ENCODE measurements at places on chromosomes 16 and 17.

DNA sequence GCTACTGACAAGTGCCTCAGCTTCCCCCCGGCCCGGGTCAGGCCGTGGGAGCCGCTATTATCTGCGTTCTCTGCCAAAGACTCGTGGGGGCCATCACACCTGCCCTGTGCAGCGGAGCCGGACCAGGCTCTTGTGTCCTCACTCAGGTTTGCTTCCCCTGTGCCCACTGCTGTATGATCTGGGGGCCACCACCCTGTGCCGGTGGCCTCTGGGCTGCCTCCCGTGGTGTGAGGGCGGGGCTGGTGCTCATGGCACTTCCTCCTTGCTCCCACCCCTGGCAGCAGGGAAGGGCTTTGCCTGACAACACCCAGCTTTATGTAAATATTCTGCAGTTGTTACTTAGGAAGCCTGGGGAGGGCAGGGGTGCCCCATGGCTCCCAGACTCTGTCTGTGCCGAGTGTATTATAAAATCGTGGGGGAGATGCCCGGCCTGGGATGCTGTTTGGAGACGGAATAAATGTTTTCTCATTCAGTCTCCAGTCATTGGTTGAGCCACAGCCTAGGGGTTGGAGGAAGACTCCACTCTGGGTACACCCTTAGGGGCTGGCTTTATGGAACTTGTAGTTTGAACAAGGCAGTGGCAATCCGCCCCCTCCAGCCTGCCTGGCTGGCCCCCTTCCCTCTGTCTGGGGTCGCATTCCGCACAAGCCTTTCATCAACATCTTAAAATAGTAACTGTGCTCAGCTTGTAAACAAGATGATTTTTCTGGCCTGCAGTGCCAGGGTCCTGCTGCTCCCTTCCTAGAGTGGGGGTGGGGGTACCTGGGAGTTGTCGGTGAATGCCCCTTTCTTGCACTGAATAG lies 4.1 kb downstream of the SYNGR2 start:
- no peak for DNase-seq

- DNase-seq: no peak
These were observed 8.2 kb downstream of the CDK3 start for GRCh38 chr17:76008630-76009425.

DNA sequence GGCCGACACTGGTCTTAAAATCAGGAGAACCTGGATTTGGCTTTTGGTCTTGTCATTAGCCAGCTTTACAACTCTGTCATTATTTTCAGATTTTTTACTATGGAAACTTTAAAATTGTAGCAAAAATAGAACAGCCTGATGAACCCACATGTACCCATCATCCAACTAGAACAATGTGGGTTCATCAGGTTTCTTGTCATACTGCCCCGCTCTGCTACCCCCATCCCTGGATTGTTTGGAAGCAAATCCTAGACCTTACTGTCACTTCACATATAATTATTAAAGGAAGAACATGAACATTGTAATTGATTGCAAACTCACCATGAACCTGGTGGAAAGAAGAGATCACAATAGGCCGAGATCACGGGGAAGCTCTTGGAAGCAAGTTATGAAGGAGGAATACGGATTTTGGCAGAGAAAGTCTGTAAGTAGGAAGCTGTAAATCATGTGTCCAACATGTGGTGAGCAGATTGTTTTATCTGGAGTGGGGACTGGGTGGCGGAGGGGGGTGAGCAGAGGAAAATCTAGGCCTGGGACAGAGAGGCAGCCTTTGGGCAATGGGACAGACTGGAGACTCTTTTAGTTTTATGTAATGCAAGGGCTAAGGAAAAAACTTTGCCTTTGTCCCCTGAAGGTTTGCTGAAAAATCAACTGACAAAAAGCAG lies 67.0 kb downstream of the PITPNC1 start:
- DNase-seq: no peak

DNA sequence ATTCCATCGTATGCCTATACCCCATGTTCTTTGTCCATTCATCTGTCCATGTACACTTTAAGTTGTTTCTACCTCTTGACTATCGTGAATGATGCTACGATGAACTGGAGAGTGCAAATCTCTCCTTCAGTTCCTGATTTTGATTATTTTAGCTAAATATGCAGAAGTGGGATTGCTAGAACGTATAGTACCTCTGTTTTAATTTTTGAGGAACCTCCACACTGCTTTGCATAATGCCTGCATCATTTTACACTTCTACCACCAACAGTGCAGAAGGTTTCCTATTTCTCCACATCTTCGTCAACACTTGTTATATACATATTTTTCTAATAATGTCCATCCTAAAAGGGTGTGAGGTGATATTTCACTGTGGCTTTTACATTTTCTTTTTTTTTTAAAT lies 43.9 kb downstream of the SDR42E1 start:
- no peak for DNase-seq

- DNase-seq: no peak
These were observed 6.1 kb upstream of the FXR2 start for GRCh38 chr17:7620835-7621234.

DNA sequence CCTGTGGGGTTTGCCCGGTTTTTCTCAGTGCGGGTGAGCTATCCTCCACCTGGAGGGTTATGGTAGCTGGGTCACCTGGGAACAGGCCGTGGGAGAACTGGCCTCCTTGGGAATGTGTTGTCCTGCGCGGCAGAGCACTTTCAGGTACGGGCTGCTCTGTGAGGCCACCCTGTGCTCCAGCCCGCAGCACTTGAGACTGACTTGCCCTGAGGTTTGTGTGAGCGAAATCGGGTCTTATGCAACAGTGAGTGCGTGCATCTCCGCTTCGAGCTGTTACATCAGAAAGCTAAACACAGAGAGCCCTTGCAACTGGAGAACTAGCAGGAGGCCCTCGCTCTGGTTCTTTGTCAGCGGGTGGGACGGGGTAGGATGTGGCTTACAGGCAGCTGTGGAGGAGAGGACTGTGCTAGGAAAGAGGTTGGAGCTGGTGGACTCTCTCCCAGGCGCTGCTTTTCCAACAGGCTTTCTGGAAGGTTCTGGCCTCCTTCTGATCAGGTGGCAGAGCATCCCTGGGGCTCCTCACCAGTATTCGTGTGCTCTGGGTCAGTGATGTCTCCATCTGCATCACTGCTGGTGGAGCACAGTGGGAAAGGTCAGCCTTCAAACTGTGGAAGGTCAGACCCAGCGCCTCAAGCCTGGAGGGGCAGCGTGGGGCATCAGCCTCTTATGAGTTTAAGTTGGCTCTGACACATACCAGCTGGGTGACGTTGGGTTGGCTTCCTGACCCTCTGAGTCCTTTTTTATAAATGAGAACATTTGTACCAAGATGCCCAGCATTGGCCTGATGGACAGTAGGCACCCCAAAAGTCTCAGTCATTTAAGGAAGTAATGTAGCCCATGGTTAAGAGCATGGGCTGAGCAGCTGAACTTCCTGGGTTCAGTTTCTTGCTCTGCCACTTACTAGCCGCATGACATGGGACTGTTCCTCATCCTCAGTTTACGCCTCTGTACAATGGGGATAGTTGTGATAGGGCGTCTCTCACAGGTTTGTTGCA lies 76.3 kb downstream of the KSR1 start:
- peak; percentile 70 for DNase-seq

GRCh38 chr17:44307387-44308186 lies 814 bp upstream of the RUNDC3A start:
- peak; percentile 36 for DNase-seq

- DNase-seq: no peak
These were observed 32.1 kb upstream of the ST6GALNAC1 start for GRCh38 chr17:76675648-76676047.

GRCh38 chr16:29700253-29700987 lies 21.4 kb downstream of the QPRT start:
- peak; percentile 87 for DNase-seq

GRCh38 chr16:85978291-85978775 lies 79.4 kb downstream of the IRF8 start:
- DNase-seq: no peak
